ENCODE measurements at places on chromosomes 13 and 19. TPM values are rescaled to one million over a fixed set of nuclear protein-coding genes. Genes with fewer than 3 reads are reported as not detected.

GRCh38 chr19:43380771-43381386, 27.4 kb downstream of the CD177 start:
- H3K36me3 ChIP-seq: no peaks in the 10 kb centered on the region
- no peak overlapping the region for H3K27ac ChIP-seq
- H3K4me3 ChIP-seq: no peak overlapping the region
- no peaks in the 10 kb centered on the region for H3K27me3 ChIP-seq
- no peak for DNase-seq

- no peaks in the 10 kb centered on the region for H3K4me1 ChIP-seq
- DNase-seq: no peak
These were observed 48.6 kb upstream of the PCDH8 start for GRCh38 chr13:52896827-52897659.

DNA sequence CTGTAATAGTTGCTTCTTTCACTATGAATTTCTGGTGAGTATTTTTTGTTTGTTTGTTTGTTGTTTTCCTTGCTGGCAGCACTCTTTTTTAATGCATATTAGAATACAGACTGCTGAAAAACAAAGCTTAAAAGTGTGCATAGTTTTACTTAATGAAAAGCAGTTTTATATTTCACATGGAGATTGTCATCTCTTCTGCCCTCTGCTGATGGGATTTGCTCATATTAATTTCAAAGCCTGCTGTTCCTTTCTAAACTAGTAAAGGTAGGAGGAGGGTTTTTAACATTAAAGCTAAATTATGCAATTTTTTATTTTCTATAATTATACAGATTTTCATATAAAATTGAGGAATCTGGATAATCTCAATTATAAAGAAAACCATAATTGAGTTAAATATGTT, 692.6 kb upstream of the SLITRK1 start:
- H3K27ac ChIP-seq: no peak overlapping the region
- H3K36me3 ChIP-seq: no peaks in the 10 kb centered on the region
- no peaks in the 10 kb centered on the region for H3K4me1 ChIP-seq
- H3K27me3 ChIP-seq: no peaks in the 10 kb centered on the region
- no peak for DNase-seq

- H3K4me3 ChIP-seq: no peak overlapping the region
- DNase-seq: peak; percentile 69
- H3K27me3 ChIP-seq: peaks cover 8% of the 10 kb centered on the region
- no peaks in the 10 kb centered on the region for H3K36me3 ChIP-seq
These were observed 21.7 kb downstream of the CEACAM21 start for GRCh38 chr19:41597600-41598041.

- H3K27ac ChIP-seq: no peak overlapping the region
- peaks cover 18% of the 10 kb centered on the region for H3K4me1 ChIP-seq
- H3K4me3 ChIP-seq: no peak overlapping the region
- peaks cover 17% of the 10 kb centered on the region for H3K27me3 ChIP-seq
- no peak for DNase-seq
- H3K36me3 ChIP-seq: peaks cover 23% of the 10 kb centered on the region
These were observed 6.5 kb downstream of the PALM3 start for GRCh38 chr19:14055396-14055795.

DNA sequence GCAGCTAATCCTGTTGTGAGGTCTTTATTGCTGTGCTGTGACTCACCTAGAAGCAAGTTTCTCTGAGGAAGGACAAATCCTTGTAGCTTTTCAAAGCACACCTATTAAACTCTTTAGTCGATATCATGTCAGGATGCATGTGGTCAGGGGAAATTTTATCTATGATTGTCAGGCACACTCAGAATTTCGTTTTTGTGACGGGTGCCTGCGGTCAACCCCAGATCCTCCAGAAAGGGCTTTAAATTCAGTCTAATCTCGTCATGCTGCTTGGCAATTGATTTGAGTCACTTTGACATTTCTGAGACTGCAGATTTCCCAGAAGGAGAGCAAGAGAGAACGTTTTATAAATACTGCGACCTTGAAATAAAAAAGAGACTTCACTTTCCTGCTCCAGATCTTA, 316.9 kb downstream of the FGF9 start:
- H3K4me1 ChIP-seq: no peaks in the 10 kb centered on the region
- H3K27ac ChIP-seq: no peak overlapping the region
- no peaks in the 10 kb centered on the region for H3K27me3 ChIP-seq
- DNase-seq: no peak
- no peak overlapping the region for H3K4me3 ChIP-seq

- no peak overlapping the region for H3K27ac ChIP-seq
- DNase-seq: no peak
- peaks cover 88% of the 10 kb centered on the region for H3K4me1 ChIP-seq
- H3K27me3 ChIP-seq: no peaks in the 10 kb centered on the region
- no peak overlapping the region for H3K4me3 ChIP-seq
- peaks cover 13% of the 10 kb centered on the region for H3K36me3 ChIP-seq
These were observed 10.3 kb downstream of the RASA3 start for GRCh38 chr13:114122127-114122511.

- H3K4me3 ChIP-seq: no peak overlapping the region
- H3K27ac ChIP-seq: no peak overlapping the region
- no peaks in the 10 kb centered on the region for H3K4me1 ChIP-seq
- no peak for DNase-seq
- no peaks in the 10 kb centered on the region for H3K36me3 ChIP-seq
- H3K27me3 ChIP-seq: no peaks in the 10 kb centered on the region
These were observed 83.2 kb downstream of the RUBCNL start for GRCh38 chr13:46303742-46304385.

- DNase-seq: no peak
- H3K27ac ChIP-seq: no peak overlapping the region
- no peaks in the 10 kb centered on the region for H3K27me3 ChIP-seq
- H3K36me3 ChIP-seq: peaks cover 42% of the 10 kb centered on the region
These were observed 12.0 kb upstream of the NUMBL start for GRCh38 chr19:40702337-40703012.

GRCh38 chr13:19607523-19608078, 25.9 kb upstream of the MPHOSPH8 start:
- H3K27me3 ChIP-seq: no peaks in the 10 kb centered on the region
- H3K27ac ChIP-seq: no peak overlapping the region
- H3K4me3 ChIP-seq: no peak overlapping the region
- H3K36me3 ChIP-seq: no peaks in the 10 kb centered on the region
- DNase-seq: no peak

DNA sequence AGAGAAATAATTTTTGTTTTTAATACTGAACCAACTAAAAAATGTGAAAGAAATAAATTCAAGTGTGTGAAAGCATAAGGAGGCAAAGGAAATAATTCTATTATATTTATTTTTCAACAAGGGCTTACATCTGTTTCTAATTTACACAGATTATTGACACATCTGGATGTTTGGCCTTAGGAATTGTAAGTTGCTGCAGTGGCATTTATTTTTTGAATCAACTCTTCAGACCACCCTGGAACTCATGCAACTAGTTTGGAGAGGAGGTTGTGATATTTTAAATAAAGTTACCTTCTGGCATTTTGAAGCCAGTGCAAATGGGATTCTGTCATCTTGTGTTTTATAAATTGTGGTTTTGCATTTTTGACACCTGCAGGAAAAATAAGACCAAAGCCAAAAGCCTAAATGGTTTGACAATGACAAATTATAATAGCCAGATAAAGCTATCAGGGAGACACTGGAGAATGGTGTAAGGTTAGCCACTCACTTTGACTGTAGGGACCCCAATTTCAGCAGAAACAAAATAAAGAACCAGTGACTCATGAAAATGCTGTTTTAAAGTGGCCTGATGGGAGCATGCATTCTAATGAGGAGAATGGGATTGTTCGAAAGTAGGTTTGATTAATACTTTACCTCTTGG, 192.9 kb downstream of the KLF5 start:
- no peak overlapping the region for H3K4me3 ChIP-seq
- H3K27me3 ChIP-seq: no peaks in the 10 kb centered on the region
- H3K27ac ChIP-seq: no peak overlapping the region
- no peaks in the 10 kb centered on the region for H3K36me3 ChIP-seq
- no peak for DNase-seq

GRCh38 chr13:76863022-76863421, 23.2 kb downstream of the KCTD12 start:
- H3K36me3 ChIP-seq: no peaks in the 10 kb centered on the region
- no peaks in the 10 kb centered on the region for H3K27me3 ChIP-seq
- no peak for DNase-seq
- no peak overlapping the region for H3K4me3 ChIP-seq
- H3K27ac ChIP-seq: no peak overlapping the region

GRCh38 chr19:12856653-12857052, 18.3 kb downstream of the MAST1 start:
- no peaks in the 10 kb centered on the region for H3K27me3 ChIP-seq
- no peak for DNase-seq
- no peak overlapping the region for H3K4me3 ChIP-seq

- H3K4me3 ChIP-seq: no peak overlapping the region
- H3K36me3 ChIP-seq: no peaks in the 10 kb centered on the region
- no peaks in the 10 kb centered on the region for H3K4me1 ChIP-seq
- no peaks in the 10 kb centered on the region for H3K27me3 ChIP-seq
These were observed 88.6 kb upstream of the MYCBP2 start for GRCh38 chr13:77415253-77416071.

DNA sequence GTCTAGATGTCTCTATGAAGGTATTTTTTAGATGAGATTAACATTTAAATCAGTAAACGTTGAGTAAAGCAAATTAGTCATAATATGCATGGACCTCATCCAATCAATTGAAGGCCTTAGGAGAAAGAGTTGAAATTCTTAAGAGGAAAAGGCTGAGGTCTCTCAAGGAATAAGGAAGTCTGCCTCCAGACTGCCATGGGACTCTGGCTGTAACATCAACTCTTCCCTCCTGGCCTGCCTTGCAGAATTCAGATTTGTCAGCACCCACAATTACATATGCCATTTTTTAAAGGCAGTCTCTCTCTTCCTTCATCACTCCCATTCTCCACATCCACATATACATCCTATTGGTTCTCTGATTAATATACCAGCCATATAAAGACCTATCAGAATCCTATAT, 28.8 kb upstream of the INTS6 start:
- DNase-seq: no peak
- no peaks in the 10 kb centered on the region for H3K36me3 ChIP-seq
- no peaks in the 10 kb centered on the region for H3K4me1 ChIP-seq
- no peaks in the 10 kb centered on the region for H3K27me3 ChIP-seq
- H3K27ac ChIP-seq: no peak overlapping the region

DNA sequence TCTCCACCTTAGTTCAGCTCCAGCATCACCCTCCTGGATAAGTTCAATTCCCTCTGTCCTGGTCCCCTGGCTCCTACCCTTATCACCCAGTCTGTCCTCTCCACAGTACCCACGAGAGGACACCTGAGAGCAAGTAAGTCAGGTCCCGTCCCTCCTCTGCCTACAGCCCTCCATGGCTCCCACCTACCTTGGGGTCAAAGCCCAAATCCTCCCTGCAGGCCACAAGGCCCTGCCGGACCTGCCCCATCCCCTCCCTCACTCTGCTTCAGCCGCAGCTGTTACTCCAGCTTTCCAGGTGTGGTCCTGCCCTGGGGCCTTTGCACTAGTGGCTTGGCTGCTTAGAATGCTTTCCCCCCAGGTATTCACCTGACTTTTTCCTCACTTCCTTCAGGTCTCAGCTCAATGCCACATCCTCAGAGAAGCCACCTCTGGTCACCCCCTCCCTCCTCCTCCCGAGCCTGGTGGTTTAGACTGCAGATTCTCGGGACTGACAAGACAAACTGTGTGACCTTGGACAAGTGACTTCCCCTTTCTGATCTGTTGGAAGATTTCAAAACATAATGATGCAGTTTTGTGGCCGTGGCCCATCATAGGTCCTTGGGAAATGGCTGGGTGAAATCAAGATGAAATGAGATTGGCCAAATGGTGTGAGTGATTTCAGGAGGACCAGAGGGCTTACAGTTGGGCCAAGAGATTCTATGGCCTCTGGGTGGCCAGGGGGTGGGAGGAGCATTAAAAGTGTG, 3.6 kb downstream of the TUBB4A start:
- H3K27ac ChIP-seq: no peak overlapping the region
- H3K36me3 ChIP-seq: no peaks in the 10 kb centered on the region
- no peak for DNase-seq
- peaks cover 7% of the 10 kb centered on the region for H3K27me3 ChIP-seq

DNA sequence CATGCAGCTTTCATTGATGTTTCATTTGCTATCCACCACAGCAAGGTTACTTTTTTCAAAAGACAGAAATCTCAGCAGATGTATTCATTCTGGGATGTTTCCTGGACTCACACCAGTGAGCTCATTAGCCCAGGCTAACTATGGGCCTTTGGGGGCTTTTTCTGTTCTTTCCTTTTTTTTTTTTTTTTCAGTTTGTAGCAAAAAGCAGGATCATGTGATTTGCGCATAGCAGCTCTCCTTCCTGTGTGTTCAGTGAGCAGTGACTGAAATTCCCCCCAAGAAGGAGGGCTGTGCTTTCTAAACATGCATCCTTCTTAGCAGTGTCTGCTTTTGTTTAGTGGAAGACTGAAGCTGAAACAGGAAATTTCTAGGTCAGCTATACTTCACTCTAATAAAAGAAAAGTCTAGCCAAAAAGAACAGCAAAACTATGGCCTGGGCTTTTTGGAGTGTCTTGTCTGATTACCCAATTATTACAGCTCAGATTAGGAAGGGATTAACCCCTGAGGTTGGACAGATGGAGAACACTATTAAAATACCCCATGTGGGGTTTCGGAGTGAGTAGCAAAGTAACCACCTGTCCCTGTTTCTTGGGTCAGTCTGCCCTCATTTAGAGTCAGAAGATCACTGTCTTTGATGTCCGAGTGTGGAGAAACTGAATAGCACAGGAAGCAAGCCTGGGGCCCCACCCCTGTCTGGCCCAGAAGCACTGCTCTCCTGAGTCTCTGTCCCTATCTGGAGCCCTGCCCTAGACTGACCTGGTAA, 8.9 kb upstream of the AMER2 start:
- no peak overlapping the region for H3K4me3 ChIP-seq
- H3K27me3 ChIP-seq: no peaks in the 10 kb centered on the region
- no peak for DNase-seq

DNA sequence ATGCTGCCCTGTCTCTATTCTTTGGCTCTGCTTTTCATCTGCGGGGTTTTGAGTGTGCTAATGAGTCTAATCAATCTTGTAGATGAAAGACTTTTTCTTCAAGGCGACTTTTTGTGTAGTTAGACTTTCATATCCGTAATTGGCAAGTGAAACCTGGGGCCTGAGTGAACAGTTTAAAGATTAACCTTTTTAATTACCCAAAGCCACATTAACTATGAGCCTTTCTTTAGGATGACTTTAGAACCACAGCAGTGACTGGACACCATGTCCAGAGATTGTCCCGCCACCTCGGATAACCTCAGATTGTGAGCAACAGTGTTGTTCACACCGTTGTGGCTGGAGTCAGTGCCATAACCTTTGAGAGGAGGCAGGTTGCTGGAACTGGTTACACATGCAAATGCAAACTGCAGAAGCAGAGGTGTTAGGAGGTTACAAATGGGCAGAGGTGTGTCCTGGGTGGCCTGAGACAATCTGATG, 58.7 kb downstream of the SIAH3 start:
- H3K27me3 ChIP-seq: no peaks in the 10 kb centered on the region
- no peak overlapping the region for H3K27ac ChIP-seq
- H3K36me3 ChIP-seq: no peaks in the 10 kb centered on the region
- no peak for DNase-seq
- H3K4me1 ChIP-seq: no peaks in the 10 kb centered on the region

- no peak overlapping the region for H3K4me3 ChIP-seq
- H3K36me3 ChIP-seq: no peaks in the 10 kb centered on the region
- H3K27ac ChIP-seq: no peak overlapping the region
- no peak for DNase-seq
- no peaks in the 10 kb centered on the region for H3K27me3 ChIP-seq
- H3K4me1 ChIP-seq: peaks cover 23% of the 10 kb centered on the region
These were observed 5.5 kb downstream of the KATNAL1 start for GRCh38 chr13:30301827-30302226.

RDH8 gene
- total RNA-seq: not detected

KRTDAP gene
- total RNA-seq: not detected

TUBB4A gene
- total RNA-seq: 4.7 TPM

SH2D3A gene
- 64.3 TPM for total RNA-seq
